ENCODE measurements at places on chromosomes 11 and 22.
A peak's percentile ranks its signal among the peaks of the same experiment; 100 is the strongest.

DNA sequence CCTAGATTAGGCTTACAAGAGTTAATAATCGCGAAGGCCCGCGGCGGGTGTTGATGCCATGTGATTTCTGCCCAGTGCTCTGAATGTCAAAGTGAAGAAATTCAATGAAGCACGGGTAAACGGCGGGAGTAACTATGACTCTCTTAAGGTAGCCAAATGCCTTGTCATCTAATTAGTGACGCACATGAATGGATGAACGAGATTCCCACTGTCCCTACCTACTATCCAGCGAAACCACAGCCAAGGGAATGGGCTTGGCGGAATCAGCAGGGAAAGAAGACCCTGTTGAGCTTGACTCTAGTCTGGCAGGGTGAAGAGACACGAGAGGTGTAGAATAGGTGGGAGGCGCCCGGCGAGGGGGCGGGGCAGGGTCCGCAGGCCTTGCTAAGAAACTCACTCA is 65.5 kb downstream of the AAMDC start:
- DNase-seq, result no peak

DNA sequence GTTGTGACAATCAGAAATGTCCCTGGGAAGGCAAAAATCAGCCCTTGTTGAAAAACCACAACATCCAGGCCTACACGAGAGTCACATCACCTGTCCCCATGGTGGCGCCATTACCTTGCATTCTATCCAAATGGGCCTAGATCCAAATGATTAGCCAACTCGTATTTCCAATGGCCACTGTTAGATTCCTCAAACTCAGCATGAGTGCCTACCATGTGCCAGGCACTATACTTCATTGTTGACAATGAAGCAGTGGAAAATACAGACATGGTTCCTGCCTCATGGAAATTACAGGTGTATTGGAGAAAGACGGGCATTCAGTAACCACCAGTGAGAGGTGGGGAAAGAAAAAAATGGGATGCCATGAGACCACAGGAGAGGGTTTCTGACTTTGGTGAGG is 29.8 kb upstream of the CREB3L1 start:
- peak; percentile 63 for DNase-seq

DNA sequence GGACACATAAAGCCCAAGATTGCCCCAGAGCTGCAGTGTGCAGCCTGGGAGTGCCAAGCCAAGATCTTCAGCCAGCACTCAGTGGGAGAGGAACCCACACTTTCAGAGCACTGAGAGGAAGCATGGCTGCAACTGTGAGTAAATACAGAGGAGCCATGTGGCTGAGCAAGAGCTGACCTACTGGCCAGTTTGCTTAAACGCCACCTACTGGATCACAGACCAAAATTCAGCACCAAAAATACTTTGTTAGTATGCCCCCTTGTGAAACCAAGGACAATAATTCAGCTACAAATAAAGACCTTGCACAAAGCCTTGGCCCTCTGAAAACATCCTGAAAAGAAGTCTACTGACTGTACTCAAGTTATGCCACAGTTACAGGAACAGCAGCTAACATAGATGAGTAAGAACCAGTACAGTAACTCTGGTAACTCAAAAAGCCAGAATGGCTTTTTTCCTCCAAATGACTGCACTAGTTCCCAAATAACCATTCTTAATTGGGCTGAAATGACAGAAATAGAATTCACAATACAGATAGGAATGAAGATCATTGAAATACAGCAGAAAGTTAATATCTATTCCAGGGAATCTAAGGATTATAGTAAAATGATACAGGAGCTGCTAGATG is 10.1 kb upstream of the OR4A15 start:
- DNase-seq, result no peak

GRCh38 chr11:77106321-77106720 is 3.7 kb downstream of the OMP start:
- no peak for DNase-seq

GRCh38 chr11:71091506-71092265 is 160.7 kb downstream of the SHANK2 start:
- no peak for DNase-seq

DNA sequence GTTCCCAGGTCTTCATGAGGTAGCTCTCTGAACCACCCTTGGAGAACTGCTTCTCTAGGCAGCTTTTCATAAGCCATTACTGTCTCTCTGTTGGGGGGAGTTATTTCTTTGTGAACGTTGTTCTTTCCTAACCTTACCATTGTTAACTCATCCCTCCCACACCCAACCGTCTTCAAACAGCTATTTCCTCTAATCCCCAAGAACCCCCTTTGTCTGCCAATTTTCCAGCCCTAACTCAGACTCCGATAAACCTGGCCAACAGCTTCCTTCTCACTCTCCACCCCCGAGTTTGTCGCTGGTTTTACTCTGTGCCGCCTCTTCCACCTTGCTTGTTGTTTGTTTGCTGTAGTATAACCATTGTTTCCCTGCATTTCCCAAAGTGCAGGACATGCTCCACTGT is 131.5 kb downstream of the CCDC34 start:
- DNase-seq, result no peak

- no peak for DNase-seq
Observed at GRCh38 chr22:22697377-22698117, 53.1 kb downstream of the GGTLC2 start.

DNA sequence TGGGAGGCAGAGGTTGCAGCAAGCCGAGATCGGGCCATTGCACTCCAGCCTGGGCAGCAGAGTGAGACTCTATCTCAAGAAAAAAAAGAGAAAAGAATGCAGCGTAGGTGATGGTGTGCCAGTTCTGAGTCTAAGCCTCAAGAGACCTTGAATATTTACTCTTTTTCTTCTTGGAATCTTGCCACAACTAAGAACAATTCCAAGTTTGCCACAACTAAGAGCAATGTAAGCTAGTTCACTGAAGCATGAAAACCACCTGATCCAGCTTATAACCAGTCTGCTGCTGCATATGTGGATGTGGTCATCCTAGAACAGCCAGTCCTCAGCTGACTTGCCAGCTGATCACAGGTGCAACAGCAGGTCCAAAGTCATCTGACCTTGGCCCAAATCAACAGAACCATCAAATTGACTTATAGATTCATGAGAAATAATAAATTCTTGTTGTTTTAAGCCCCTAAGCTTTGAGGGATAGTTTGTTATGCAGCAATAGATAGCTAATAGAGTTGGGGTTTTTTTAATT is 25.4 kb upstream of the SEZ6L start:
- DNase-seq, result no peak

DNA sequence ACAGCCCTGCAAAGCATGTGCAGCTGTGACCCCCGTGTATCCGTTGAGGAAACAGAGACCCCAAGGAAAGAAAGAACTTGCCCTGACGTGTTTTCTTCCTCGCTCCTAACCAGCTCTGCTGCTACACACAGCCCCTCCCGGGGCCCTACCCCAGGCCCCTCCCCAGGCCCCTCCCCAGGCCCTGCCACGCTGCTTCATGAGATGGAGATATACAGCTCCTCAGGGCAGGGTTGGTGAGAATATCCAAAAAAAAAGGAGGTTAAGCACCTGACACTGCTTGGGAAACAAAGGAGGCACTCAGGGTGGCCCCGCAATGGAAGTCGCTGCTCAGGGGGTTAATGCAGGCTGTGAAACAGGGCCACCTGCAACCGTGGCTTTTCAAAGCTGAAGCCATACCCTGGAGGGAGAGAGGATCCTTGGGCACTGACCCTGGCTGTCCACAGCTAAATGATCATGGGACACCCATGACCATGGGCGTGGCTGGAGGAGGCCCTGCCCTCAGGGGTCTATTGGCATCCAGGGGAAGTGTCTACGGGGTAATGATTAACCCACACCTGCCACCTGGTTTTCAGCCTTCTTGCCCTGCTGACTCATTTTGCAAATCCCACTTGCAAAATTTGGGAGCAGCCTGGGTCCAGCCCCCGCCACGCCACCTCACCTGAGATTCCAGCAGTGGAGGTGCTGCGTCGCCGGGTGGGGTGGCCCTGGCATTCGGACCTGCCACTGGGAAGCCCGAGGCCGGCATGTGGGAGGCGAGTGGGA is 112.1 kb upstream of the ANO1 start:
- no peak for DNase-seq

DNA sequence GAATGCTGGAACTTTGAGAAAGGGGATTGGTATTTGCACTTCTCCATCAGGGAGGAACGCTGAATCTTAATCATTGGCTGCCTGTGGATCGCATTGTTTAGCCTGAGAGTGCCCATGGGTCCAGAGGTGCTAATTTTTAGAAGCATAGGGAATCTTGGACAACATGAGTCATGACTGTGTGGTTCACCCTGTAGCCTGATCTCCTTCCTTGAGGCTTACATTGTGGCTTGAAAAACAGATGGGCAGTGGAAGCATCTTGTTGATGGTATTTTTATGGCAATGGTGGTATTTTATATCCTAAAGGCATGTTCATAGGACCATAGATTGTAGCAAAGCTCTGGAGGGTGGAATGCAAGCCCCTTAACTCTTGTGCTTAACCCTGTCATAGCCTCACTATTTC is 99.2 kb upstream of the DBX1 start:
- no peak for DNase-seq

DNA sequence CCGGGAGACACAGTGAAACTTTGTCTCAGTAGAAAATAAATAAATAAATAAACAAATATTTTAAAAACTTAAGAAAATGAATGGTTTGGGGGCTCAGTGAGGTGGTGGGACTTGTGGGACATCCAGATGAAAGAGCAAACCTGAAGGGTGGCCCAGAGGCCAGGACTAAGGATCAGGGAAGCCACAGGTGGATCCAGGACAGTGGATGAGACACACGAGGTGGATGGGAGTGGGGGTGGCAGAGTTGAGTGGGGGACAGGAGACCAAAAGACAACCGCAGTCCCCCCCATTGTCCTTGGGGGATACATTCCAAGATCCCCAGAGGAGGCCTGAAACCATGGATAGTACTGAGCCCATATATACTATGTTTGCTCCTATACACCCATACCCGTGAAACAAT is 7.1 kb downstream of the RFPL1 start:
- DNase-seq, result no peak

- no peak for DNase-seq
Observed at GRCh38 chr11:64437426-64437825, 78.5 kb downstream of the RPS6KA4 start.

DNA sequence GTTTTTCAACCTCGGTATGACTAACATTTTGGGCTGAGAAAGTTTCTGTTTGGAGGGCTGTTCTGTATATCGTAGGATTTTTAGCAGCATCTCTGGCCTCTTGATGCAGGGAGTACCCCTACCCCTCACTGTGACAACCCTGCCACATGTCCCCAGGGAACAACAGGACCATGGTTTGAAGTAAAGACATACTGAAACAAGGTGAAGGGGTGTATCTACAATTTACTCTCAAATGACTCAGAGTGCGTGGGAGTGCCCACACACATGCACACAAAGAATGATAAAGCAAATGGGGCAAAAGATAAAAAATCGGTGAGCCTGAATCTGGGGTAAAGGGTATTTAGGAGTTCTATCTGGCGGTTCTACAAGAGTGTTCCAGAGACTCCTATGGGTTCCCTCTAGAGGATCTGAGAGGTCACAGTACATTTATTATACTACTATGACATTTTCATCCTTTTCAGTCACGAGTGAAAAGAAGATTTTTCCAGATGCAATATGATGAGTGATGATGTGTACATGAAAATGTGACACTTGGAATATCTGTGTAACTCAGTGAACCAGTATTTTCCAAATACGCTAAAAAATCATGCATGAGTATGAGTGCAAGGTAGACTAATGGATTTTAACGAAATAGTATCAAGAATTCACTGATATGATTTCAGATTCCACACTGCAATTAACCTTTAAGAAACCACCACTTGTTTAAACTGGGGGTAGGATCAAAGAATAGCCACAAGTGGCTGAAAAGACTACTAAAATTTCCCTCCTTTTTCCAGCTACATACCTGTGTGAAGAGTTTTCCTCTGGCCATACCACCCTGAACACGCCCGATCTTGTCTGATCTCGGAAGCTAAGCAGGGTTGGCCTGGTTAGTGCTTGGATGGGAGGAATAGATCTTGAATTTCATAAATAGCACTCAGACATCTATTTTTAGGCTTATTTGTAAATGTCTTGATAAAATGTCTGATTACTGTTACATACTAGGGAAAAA is 56.3 kb upstream of the YPEL1 start:
- DNase-seq, result no peak

GRCh38 chr11:79671401-79671800 is 230.6 kb upstream of the TENM4 start:
- no peak for DNase-seq

DNA sequence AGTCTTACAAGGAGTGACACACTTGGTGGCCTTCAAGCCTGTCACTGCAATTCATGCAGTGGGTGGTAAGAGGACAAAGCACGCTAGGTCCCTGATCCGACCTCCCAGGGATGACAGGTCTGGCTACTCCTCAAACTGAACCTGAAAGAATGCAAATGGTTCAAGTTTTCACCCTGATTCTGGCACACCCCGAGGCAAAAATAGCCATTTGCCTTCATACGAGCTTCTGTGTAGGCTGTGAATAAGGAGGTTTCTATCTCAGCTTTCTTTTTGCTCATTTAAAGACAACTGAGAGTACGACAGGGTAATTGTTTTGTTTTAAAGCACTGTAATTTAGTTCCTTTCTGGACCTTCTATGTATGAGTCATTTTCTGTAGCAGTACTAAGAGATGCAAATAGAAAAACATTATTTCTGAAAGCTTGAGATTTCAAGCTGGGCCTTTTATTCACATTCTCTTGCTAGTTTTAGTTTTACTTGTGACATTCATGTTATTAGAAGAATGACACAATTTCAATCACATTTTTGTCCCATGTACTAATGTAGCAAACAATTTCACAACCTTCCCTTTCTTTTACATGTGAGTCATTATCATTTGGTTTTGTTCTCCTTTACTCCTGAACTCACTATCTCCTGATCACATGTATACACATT is 56.6 kb upstream of the FDX1 start:
- DNase-seq, result no peak

- no peak for DNase-seq
Observed at GRCh38 chr11:61960532-61960931, 6.9 kb downstream of the FTH1 start.

- DNase-seq, result no peak
Observed at GRCh38 chr11:63832336-63832735, 6.6 kb upstream of the MARK2 start.

DNA sequence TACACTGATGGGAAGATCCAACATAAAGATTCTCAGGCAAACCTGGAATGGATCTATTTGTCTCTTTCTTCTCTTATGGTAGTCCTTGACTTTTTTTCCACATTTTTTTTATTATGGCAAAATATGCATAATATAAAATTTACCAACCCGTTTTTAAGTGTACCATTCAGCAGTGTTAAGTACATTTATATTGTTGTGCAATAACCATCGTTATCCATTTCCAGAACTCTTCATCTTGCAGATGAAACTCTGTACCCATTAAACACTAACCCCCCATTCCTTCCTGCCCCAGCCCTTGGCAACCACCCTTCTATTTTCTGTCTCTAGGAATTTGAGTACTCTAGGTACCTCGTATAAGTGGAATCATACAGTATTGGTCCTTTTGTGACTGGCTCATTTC is 99.7 kb downstream of the DSCAML1 start:
- DNase-seq, result no peak

- DNase-seq, result no peak
Observed at GRCh38 chr22:45952553-45952952, 24.4 kb downstream of the WNT7B start.

Measured in CD4-positive, alpha-beta T cell treated with Interleukin-17A for 4 hours (primary cell).